ENCODE measurements at places on chromosomes 2 and 18. TPM values are rescaled to one million over a fixed set of nuclear protein-coding genes. Genes with fewer than 3 reads are reported as not detected.
A peak's percentile ranks its signal among the peaks of the same experiment; 100 is the strongest.

DNA sequence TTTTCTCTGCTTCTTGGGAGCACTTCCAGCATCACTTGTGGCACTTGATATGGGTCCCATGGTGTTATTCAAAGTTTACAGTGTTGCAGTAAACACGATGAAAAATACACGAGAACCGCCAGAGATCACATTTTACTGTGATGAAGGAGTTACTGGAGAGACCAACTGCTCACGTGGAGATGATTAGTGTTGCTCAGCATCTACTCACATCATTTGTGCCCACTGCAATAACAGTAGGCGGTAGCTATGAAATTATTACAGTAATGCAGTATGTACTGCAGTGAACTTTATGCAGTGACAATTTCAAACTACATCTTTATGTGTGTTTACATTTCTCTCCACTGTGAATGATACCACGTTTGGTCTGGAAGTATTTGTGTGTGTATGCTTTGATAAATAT is 93.5 kb downstream of the SLC4A3 start:
- no peak for DNase-seq

DNA sequence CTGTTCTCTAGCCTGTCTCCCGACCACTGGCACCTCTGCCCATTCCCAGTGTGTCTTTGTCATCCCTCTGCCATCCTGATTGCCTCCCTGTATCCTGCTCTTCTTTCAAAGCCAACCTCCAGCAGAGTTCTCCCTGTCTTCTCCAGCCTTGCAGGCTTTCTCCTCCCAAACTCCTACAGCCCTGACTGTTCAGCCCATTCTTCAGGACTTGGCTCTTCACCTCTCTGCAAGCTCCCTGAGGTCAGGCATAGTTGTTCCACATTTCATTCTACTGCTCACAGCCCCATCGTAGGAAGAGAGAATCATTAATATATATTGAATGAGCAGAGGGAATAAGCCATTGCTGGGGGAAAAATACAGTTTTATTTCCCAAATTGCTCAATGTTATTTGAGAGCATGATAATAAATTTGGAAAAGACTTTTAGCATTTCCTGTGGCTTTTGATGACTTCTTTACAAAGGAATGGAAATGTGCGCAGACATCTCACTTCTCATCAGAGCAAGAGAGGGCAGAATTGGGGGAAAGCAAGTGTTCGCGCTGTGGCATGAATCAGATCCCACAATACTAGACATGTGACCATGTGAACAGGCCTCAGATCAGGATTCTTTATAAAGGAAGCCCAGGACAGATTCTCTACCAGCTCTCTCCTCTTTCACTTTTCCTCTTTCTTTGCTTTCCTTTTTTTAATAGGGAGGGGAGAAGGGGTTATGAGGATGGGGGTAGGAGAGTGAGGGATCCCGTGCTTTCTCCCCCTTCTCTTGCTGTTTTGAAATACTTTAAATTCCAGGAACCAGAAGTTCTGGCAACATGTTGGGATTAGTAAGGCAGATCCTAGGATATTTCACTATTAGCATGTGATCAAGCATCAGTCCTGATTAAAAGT is 37.4 kb downstream of the EPAS1 start:
- no peak for DNase-seq

- no peak for DNase-seq
Measured at GRCh38 chr18:43863180-43863579, 585.9 kb upstream of the SYT4 start.

DNA sequence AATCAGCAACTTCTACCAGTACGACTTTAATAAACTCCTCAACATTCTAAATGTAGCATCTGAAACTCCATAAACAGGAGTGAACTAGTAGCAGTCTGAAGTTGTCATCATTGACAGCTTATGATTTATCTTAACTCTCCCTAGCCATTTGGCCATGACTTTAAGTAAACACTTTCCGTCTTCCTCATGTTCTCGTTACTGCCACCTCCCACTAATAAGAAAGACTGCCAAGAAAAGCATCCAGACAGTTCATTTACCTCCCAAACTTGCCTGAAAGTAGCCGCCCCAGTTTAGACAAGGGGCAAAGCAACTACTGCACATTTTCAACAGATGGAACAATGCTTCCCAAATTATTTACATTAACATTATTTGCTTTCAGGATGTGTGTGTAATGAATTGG is 287.5 kb downstream of the OSR1 start:
- no peak for DNase-seq

DNA sequence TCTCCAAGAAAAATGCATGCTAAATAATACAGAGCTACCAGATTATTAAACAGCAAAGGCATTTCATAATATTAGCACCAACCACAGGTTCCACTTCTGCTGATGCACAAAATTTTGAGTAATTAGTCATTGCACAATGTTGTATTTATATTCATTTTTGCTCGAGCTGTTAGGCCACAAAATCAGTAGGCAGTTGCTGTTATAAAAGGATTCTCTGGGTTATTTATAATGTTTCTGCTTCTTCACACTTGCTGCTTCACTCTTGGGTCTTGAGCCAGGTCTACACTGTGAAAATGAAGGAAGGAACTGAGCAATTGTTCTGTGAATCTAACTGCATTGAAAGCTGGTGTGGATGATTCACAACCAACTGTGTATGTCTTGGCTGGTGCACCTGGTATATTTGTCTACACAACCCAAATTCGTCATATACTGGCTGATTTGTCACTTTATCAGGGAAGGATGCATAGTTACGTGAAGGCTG is 38.3 kb downstream of the MRPL33 start:
- no peak for DNase-seq

DNA sequence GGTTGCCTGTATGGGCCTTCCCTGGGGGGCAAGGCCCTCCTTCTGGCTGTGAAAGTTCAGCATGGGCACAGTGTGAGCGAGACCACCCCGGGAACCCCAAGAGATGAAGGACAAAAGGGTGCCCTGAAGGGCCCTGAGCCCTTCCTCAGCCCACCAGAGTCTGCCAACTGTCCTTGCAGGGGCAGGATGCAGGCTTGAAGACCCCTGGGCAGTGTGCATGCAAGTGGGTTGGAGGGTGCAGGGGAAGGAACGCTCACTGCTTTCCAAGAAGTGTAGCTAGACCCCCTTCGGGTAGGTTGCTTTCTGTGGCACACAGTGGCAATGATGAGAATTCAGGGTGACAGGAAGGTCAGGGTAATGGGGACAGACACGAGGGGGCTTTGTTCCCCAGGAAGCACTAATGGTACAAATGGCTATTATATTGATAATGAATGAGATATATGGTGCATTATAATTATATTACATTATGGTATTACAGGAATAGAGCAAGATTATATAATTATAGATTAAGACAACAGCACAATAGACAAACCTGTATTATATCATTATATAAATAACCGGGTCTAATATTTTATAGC is 228.7 kb downstream of the ATAD2B start:
- no peak for DNase-seq

DNA sequence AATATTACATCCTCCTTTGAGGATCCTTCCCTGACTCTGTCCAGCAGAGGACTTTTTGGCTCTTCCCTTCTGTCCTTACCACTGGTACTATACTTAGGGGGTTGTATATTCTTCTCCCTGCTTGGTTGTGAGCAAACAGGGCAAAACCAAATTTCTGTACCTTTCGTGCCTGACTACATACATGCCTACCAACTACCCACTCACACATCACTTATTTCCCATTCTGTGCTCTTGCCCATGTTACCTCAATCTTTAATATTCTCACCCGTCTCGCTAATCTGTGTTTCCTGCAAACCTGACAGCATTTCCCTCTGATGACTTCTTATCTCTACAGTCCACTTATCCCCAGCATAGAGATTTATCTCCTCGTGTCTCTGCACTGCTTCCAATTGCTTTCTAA is 58.6 kb downstream of the FTCDNL1 start:
- no peak for DNase-seq

- DNase-seq, result peak; percentile 70
Measured at GRCh38 chr2:154375579-154375931, 322.9 kb upstream of the KCNJ3 start.

DNA sequence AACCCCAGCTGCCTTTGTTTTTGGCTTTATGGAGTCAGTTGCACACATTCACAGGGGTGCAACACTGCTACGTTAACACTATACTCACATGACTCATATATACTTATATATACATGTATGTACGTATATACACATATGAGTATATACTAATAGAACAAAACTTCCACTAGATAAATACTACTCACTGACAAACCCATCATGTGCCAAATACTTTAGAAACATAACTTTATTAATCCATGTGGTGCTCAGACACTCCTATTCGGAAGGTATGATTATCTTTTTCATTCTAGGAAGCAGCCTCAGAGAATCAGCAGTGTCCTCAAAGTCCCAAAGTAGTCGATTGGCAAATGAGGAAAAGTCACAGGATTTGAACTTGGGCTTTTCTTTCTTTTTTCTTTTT is 7.9 kb downstream of the PMAIP1 start:
- DNase-seq, result no peak

GRCh38 chr2:190318931-190319554 is 583 bp downstream of the HIBCH start:
- peak; percentile 38 for DNase-seq

GRCh38 chr2:129806990-129807389 is 172.5 kb upstream of the RAB6C start:
- no peak for DNase-seq

DNA sequence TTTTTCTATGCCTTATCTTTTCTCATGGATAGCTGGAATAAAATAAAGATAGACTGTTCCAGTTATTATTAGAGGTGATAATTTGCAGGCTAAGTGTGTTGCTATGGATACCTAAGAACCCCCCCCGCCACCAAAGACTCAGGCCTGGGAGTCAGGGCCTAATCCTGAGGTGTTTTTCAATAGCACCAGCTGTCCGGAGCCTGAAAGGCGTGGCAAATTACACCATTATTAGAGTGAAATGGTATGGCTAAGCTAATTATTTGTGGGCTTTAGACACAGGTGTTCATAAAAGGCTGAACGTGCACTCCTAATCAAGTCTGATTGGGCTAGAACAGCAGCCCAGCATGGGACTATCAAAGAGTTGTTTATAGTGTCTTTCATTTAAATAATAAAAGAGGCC is 293.2 kb upstream of the DCC start:
- DNase-seq, result peak; percentile 83

DNA sequence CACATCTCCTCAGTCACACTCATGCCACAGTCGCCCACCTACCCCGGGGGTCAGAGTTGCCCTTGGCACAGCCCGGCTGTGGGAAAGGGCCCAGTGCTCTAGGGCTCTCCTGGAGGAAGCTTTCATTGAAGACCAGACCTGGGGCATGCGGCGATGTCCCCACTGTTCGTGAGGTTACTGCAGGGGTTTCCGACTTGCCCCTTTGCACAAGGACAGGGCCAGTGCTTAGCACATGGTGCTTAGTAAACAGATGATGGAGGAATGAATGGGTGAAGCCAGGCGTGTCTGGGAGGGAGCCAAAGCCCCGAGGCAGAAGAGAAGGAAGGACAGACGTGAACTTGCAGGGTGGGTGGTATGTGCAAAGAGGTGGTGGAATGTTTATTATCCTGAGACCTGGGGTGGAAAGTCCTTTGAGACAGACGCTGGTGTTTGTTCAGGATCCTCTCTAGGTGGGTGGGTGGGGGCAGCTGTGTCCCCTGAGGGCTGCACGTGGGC is 205.9 kb upstream of the ARL4C start:
- no peak for DNase-seq

DNA sequence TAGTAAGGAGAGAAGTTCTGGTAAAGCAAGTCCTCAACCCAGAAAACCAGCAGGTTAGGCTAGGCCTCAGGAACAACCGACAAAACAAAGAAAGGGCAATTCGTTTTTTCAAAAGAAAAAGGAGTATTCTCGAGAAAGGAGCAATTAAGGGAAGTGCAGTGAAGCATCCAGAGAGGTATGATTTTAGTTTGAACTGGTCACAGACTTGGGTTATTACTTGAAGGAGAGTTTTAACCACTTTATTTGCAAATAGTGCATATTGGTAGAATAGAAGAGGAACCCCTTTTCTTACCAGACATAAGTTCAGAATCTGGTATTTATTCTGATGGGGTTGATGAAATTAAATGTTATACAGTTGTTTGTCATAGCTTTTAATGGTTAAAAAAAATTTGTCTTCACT is 110.0 kb upstream of the GCFC2 start:
- no peak for DNase-seq

- DNase-seq, result no peak
Measured at GRCh38 chr2:68388772-68389171, 23.7 kb downstream of the PLEK start.

DNA sequence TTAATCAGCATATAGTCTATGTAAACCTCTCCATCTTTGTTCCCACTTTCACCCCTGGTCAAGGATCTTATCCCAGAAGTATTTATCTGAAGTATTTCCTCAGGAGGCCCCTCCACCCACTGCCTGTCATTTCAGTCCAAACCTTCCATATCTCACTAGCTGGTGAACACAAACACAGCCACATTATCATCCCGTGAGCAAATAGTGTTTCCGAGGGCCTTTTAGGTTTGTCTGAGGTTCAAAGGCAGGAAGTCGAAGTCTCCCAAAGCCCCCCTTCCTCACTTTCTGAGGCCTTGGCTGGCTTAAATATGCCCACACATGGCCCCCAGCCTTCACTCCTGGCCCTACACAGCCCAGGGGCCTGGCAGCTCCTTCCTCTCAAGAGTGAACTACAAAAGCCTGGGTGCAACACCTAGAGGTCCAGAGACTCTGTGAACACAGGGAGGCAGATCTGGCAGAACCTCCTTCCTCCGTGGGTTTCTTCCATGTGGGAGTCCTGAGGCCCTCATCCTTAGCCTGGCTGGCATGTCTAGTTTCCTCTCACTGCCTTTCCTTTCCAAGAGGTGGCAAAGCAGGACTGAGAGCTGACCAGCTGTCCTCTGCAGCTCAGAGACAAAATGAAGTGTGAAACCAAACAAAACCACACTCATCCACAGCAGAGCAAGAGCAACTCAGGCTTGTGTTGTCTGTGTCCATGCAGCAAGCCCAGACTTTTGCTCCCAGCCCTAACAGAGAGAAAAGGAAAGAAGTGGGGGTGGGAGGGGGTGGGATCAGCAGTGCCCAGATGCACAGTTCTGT is 264.2 kb downstream of the SS18 start:
- no peak for DNase-seq

DNA sequence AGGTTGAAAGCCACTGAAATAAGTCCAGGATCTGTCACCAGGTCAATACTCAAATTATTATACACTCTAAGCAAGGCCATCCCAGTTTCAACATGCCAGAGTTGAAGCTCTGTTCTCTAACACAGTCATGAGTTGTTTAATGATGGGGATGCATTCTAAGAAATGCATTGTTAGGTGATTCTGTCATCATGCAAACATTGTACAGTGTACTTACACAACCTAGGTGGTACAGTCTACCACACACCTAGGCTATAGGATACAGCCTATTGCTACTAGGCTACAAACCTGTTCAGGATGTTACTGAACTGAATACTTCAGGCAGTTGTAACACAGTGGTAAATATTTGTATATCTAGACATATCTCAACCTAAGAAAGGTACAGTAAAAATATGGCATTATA is 162.2 kb downstream of the BAZ2B start:
- DNase-seq, result no peak

- no peak for DNase-seq
Measured at GRCh38 chr2:53275743-53276142, 491.9 kb upstream of the CHAC2 start.

Gene RAMP1
- total RNA-seq, result not detected

Gene HS1BP3
- 10.0 TPM for total RNA-seq

Gene PUS10
- total RNA-seq, result 10.4 TPM

Gene UGT1A5
- not detected for total RNA-seq

Gene CCDC141
- total RNA-seq, result 1.8 TPM

Gene MAP3K19
- total RNA-seq, result not detected

Gene PLCD4
- total RNA-seq, result 1.1 TPM

Gene NAGK
- 18.4 TPM for total RNA-seq

Gene MEP1B
- not detected for total RNA-seq

Gene GPR39
- total RNA-seq, result 1.4 TPM

Gene ARMC9
- total RNA-seq, result 45.8 TPM

Gene CCDC74B
- total RNA-seq, result 13.8 TPM
